Right cardiac atrium (tissue), 5 donors: ENCODE measurements at places on chromosomes 12 and 14. TPM values are rescaled to one million over a fixed set of nuclear protein-coding genes. Genes with fewer than 3 reads are reported as not detected.

DNA sequence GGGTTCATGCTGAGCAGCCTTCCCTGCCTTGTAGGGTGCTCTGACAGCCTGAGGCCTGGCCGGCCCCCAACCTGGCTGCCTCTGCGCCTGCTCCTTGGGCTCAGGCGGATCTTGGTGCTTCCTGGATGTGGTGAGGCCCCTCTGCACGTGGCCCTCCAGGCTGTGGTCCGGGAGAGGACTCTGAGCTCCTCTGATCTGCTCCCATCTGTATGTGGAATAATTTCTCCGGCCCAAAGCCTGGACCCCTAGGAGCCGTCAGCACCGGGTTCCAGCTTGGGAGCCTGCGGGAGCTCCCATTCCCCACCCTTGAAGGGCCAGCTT lies 21.3 kb upstream of the EIF2B2 start:
- DNase-seq = no peak

GRCh38 chr12:78121969-78122610 lies 291.4 kb downstream of the NAV3 start:
- no peak for DNase-seq

DNA sequence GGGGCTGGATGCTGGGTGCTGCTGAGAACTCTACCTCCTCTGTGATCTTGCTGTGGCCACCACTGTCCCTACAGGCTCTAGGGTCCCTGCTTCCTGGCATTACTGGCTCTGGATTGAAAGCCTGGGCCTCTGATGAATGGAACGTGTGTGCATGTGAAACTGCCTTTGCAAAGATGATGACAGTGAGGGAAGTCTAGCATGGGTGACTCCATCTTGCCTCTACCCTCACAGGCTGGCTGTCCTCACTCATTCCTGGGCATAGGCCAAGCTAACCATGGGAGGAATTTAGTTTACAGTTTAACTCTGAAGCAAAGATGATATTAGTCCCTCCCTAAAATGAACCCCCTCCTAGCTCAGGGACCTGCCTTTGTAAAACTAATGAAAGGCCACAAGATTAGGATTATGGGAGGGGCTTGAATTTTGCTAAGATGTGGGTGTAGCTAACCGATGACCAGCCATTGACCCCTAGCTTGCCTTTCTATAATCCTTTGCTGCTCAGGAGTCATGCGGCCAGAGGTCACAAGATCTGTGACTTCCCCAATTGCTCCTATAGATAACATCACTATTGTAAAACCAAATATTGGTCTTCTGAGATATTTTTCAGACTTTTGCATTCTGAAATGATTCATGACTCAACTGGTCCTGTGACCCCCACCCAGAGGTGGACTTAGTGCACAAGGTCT lies 2.2 kb upstream of the C1S start:
- DNase-seq = no peak

GRCh38 chr14:78863143-78863542 lies 693.0 kb downstream of the NRXN3 start:
- peak; percentile 25 for DNase-seq

DNA sequence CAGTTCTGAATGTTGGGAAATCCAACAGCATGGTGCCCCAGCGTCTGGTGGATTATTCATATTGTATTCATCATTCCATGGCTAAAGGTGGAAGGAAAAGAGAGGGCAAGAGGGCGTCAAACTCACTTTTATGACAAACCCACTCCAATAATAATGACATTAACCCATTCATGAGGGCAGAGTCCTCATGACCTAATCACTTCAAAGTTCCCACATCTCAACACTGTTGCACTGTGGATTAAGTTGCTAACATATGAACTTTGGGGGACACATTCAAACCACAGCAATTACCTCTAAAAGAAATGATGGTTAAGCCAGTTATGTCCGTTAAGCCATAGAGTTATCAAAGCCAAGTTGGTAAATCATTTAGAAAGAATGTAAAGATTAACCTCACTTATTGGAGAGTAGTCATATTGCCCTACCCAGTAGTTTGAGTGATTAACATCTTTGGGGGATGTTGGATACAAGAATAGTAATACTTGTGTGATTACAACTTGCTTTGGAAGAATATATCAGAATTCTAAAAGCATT lies 212.4 kb upstream of the FLRT2 start:
- DNase-seq = no peak

- no peak for DNase-seq
These were observed 474.8 kb downstream of the NRXN3 start for GRCh38 chr14:78644824-78645559.

GRCh38 chr12:31322801-31323207 lies 3.1 kb downstream of the SINHCAF start:
- no peak for DNase-seq

- DNase-seq = no peak
These were observed 25.8 kb downstream of the PPTC7 start for GRCh38 chr12:110557300-110557699.

DNA sequence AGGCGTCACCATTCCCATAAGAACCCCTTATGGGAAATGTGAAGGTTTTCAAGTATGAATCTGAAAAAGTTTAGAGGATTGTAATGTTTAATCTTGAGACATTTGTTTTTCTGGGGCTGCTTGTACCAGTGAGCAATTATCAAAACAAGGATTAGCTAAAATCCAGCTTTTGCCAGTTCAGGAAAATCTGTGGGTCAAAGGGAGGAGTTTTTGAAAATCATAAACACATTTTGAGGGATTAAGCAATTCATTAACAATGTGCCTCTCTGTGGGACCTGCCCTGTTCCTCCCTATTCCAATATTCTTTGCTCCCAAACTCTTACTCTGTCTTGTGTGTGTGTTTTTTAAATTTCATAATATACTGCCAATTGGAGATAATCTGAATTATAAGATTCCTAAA lies 11.7 kb upstream of the DAAM1 start:
- DNase-seq = no peak

GRCh38 chr12:109729371-109729781 lies 15.8 kb downstream of the FAM222A start:
- no peak for DNase-seq

- DNase-seq = no peak
These were observed 520.5 kb upstream of the STXBP6 start for GRCh38 chr14:25570483-25570882.

DNA sequence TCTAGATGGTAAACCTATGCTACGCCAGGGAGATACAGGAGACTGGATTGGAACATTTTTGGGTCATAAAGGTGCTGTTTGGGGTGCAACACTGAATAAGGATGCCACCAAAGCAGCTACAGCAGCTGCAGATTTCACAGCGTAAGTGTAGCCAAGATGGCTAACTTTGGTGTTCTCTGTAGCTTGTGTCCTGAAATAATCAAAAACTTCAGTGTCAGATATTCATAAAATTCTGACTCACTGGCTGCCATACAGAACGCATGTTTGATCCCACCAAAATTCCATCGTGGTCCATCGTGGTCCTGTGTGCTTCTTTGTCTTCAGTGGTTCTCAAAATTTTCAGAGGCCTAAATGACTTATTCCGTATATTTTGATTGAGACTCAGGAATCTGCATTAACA lies 1.3 kb downstream of the STRAP start:
- DNase-seq = no peak

DNA sequence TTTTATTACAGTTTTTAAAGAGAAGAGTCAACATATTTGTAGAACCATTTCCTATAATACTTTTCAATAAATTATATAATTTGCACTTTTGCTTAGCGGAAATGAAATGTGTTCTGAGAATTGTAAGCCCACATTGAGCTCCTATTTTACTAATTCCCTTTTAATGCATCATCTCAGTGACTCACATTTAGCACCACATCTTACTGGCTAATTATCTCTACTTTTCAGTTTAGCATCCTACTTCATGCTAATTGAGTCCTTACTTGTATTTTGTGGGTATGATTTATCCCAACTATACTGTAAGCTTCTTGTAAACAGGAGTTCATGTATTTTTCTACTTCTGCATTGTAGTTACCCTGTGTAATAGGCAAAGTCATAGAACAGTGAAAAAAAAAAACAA lies 67.5 kb downstream of the TMX1 start:
- no peak for DNase-seq

DNA sequence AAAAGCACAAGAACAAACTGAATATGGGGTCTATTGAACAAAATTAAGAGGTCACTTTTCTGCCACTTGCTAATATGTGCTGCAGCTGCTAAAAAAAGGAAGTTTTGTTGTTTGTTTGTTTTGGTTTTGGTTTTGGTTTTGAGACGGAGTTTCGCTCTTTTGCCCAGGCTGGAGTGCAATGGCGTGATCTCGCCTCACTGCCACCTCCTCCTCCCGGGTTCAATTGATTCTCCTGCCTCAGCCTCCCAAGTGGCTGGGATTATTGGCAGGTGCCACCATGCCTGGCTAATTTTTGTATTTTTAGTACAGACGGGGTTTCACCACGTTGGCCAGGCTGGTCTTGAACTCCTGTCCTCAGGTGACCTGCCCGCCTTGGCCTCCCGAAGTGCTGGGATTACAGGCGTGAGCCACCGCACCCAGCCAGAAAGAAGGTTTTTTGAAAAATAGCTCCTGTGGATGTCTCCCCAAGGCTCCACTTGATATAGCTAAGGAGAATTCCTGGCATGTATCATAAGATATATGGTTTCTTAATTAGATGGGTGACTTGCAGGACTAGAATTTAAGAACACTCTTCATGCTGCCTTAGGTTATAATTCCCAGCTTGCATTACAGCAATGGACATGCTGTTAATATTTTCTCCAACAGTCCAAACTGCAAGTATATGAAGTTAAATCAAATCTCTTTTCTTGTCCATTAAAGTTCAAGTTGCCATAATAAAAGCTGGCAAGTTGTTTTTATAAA lies 237.6 kb upstream of the AMIGO2 start:
- DNase-seq = no peak

GRCh38 chr12:46439793-46440511 lies 67.4 kb upstream of the SLC38A2 start:
- DNase-seq = no peak

The RAPGEF3 gene
- 23.0 TPM for total RNA-seq

The KRT85 gene
- total RNA-seq = not detected

The AQP5 gene
- total RNA-seq = 3.3 TPM

The CLEC2A gene
- not detected for total RNA-seq

The AMIGO2 gene
- 8.7 TPM for total RNA-seq

The CDH24 gene
- total RNA-seq = 2.3 TPM

The CDKN3 gene
- 7.6 TPM for total RNA-seq

The AQP2 gene
- 0.60 TPM for total RNA-seq

The GSG1 gene
- not detected for total RNA-seq

The TMPRSS12 gene
- not detected for total RNA-seq

The HIGD1C gene
- not detected for total RNA-seq

The RPL10L gene
- total RNA-seq = not detected

The SLC10A1 gene
- not detected for total RNA-seq
